ENCODE measurements at places on chromosomes 13 and 19. TPM values are rescaled to one million over a fixed set of nuclear protein-coding genes. Genes with fewer than 3 reads are reported as not detected.
A peak's percentile ranks its signal among the peaks of the same experiment; 100 is the strongest.

Gene PSG7
- total RNA-seq, result not detected

Gene ZNF681
- 5.7 TPM for total RNA-seq

Gene CD70
- 3.3 TPM for total RNA-seq

DNA sequence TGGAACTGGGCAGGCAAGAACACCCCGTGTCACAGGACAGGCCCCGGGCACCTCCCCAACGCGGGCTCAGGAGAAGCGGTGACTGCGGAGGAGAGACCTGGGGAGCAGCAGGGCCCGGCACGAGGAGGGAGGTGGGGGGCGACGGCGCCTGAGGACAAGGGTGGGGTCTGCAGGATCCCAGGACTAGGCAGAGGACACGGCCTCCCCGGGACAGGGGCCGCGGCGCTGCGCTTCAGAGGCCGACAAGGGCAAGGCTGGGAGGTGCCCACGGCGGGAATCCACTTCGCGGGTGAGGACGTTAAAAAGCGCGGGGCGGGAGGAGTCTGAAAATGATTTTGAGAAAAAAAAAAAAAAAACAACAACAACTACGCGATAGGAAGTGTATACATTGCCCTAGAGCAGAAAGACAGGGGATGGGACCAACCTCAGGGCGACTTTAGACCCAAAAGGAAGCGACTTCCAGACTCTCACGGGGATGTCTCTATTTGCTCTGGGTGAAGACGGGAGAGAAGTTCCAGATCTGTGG is 44.9 kb downstream of the ZNF611 start:
- DNase-seq, result peak; percentile 54

DNA sequence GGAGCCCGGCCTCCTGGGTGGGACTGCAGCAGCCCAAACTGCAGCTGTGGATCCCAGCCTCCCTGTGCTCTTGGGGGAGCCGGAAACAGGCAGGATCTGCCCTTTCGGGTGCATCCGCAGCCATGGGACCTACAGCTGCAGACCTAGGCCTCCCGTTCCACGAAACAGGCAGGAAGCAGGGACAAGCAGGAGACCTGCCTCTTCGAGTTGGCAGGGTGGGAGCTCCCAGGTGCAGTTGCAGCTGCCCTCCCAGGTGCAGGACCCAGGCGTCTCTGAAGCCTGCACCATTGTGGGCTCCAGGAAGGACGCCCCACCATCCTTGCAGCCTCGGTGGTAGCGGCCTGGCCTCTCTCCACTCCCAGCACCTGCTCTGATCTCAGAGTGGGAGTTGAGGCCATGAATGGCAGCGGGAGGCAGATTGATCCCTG is 189.0 kb upstream of the KLHL1 start:
- DNase-seq, result no peak

Gene PBX4
- total RNA-seq, result 19.4 TPM

DNA sequence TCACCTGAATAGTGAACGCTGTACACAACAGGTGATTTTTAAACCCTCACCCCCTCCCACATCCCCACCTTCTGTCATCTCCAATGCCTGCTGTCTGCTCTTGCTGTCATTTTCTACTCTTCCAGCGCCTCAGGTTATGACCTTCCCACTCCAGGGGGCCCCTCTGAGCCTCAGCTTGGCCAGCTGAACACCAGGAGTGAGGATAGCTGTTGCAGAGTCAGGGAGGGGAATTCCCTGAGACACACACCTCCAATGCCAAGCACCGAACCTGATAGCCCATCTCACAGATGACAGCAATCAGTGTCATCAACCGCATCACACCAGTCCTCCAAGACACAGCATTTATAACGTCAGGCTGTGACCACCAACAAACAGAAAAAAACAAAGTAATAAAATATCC is 193.5 kb downstream of the ZNF536 start:
- DNase-seq, result no peak

GRCh38 chr13:43725460-43725859 is 61.3 kb downstream of the ENOX1 start:
- DNase-seq, result no peak

- DNase-seq, result no peak
These were observed 96.8 kb downstream of the KDM4B start for GRCh38 chr19:5065663-5066093.

Gene S1PR2
- total RNA-seq, result 8.1 TPM

DNA sequence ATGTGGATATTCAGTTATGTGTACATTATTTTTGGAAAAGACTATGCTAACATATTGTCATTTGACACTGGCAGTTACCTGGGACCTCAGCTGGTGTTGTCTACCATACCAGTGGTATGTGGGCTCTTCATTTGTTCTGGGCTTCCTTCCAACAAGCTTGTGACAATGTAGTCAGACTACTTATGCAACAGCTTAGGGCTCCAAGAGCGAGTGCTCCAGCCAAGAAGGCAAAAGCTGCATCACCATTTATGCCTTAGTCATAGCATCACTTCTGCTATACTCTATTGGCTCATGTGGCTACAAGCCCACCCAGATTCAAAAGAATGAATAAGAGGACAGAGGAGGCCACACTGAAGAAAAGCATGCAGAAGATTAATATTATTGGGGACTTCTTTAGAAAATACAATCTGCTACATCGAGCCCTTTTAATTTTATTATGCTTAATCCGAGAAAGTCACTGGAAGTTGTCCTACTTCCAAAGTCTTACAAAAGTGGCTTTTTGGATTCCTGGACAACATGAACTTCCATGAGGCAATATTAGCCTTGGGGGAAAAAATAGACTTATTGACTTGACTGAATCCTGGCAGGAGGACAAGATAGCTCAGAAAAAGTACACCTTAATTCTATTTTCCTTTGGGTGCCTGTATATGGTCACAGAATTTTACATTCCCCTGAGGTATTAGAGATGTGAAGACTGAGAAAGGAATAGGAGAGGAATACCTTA is 529.4 kb upstream of the HTR2A start:
- DNase-seq, result no peak

Gene KLK12
- total RNA-seq, result not detected

GRCh38 chr19:13842291-13843103 is 34.4 kb upstream of the NANOS3 start:
- peak; percentile 77 for DNase-seq

GRCh38 chr13:36530861-36531590 is 98.7 kb downstream of the CCNA1 start:
- no peak for DNase-seq

Gene POLR2I
- total RNA-seq, result 97.3 TPM

DNA sequence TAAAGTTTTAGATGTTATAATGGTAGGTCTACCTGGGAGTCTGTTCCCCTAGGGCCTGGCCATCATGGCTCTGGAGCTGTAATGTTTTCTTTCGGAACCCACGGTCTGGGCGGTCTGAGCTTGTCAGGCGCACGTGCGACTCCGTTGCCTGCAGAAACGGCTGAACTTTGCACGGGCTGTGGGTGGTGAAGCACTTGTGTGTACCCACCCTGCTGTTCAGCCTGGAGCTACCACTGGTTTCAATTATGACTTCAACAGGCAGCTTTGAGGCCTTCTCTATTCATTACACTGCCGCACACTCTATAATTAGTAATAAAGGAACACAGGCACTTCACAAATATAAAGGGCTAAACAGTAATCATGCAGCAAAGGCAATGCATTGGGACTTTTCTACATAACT is 6.0 kb downstream of the PCDH8 start:
- DNase-seq, result no peak

Gene ZNF83
- total RNA-seq, result 23.8 TPM

GRCh38 chr13:93915269-93915809 is 564.1 kb downstream of the DCT start:
- no peak for DNase-seq

Gene NUP62
- 188 TPM for total RNA-seq

DNA sequence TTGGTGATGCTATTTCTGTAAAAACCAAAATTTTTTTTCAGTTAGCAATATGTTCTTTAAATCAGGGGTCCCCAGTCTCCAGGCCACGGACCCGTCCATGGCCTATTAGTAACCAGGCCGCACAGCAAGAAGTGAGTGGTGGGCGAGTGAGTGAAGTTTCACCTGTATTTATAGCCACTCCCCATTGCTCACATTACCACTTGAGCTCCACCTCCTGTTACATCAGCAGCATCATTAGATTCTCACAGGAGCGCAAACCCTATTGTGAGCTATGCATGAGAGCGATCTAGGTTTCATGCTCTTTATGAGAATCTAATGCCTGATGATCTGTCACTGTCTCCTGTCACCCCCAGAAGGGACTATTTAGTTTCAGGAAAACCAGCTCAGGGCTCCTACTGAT is 58.9 kb upstream of the SLC7A1 start:
- DNase-seq, result no peak

GRCh38 chr13:30370146-30370545 is 52.1 kb upstream of the UBE2L5 start:
- no peak for DNase-seq

DNA sequence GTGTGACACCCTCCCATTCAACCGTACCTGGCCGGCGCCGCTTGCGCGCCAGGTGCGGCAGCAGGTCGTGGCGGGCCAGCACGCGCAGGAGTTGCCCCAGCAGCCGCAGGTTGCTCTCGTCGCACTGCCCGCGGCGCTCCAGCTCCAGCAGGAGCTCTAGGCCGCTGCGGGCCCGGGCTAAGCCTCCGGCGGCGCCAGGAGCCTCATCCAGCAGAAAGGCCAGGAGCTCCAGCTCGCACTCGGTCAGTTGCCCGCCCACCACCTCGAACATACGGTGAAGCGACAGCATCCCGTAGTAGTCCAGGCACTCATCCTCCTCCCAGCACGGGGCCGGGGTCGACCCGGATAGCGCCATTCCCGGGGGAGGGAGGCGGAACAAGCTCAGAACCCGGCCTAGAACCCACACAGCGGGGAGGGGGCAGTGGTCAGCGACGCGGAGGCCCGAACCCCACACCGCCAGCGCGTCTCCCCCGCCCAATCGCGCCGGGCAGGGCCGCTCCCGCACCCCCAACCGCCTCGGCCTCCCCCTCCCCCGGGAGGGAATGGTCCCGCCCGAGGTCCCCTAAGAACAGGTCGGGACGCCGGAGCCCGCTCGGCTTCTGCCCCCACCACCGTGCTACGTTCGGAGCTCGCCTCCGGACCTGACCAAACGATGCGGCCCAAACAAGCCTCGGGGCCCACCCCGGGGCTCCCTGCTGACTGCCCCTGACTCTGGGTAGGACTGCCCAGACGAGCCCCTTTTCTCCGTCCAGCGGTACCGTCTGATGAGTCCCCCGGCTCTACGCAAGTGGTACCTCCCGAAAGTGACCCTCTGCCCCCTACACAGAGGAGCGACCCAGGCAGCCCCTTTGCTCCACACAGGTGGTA is 591 bp downstream of the DEDD2 start:
- DNase-seq, result peak; percentile 58

DNA sequence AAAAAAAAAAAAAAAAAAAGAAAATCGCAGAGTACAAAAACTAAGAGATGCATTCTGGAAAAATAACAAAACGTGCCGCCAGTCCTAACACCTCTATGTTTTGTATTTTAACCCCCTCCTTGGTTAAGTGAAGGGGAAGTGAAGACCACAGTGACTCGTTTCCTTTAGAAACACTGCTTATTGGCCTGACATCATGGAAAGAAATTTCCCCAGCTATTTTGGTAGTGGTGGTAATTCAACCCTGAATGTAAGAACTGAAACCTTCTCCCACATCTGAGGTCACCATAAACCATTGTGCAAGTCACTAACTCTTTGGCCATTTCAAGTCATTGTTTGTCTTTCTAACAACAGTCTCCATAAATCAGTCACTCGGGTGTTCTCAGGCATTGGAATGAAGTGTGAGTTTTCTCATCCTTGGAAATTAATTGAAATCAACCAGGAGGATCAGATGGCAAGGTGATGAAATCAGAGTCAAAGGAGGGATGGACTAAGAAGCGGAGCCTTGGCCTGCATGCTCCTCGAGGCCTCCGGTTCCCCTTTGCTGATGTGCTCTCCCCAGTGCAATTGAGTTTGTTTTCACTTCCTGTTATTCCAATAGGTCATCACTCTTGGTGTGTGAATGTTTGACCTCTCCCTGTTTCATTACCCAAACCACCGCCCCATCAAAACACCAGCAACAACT is 443.9 kb downstream of the FGF9 start:
- peak; percentile 24 for DNase-seq

- DNase-seq, result no peak
These were observed 13.4 kb upstream of the COLGALT1 start for GRCh38 chr19:17542042-17542441.

DNA sequence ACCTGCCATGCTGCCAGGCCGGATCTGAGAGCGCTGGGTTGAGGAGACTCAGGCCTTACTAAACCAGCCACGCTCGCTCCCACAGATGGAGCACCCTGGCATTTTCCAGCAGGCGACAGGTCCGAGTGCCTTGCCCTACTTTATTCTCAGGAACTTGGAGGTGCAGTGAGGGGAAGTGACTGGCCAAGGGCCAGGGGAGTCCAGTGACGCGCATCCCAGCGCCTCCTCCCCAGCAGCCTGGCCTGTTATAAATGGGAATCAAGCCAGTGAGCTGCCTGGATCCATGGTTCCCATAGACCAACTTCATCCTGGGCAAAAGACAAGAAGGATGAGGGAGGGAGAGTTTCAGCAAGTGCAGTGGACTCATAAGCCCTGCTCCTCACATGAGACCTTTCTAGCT is 35.5 kb downstream of the TMED1 start:
- DNase-seq, result no peak

- no peak for DNase-seq
These were observed 300.1 kb downstream of the COG6 start for GRCh38 chr13:39955560-39955959.

GRCh38 chr19:290372-291005 is 714 bp downstream of the PLPP2 start:
- peak; percentile 52 for DNase-seq

DNA sequence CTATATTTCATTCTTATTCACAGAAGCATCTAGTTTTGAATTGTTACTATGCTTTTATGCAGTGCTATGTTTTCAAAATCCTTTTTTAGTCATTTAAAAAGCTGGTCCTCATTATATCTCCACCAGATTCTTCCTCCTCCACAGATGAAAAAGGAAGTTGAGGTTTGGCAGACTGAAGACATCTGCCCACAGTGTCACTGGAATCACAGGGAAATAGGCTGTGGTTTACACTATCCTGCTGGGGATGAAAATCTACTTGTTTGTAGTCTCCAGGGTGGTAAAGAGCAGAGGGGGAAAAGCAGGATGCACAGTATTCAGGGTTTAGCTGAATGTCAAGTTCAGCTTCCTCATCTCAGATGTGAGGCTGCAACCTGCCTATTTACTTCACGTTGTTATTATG is 351.2 kb downstream of the DNAJC15 start:
- DNase-seq, result no peak

- no peak for DNase-seq
These were observed 642 bp upstream of the PEG3 start for GRCh38 chr19:56841193-56841543.

Gene MAP2K2
- 133 TPM for total RNA-seq

- DNase-seq, result peak; percentile 69
These were observed 10.6 kb upstream of the LRRC25 start for GRCh38 chr19:18408053-18408476.

Measured in activated CD4-positive, alpha-beta T cell treated with anti-CD3 and anti-CD28 coated beads for 36 hours (primary cell).